ENCODE measurements at places on chromosomes 1 and 21.

GRCh38 chr1:232283864-232284263, 346.1 kb downstream of the SIPA1L2 start:
- no peak for DNase-seq

DNA sequence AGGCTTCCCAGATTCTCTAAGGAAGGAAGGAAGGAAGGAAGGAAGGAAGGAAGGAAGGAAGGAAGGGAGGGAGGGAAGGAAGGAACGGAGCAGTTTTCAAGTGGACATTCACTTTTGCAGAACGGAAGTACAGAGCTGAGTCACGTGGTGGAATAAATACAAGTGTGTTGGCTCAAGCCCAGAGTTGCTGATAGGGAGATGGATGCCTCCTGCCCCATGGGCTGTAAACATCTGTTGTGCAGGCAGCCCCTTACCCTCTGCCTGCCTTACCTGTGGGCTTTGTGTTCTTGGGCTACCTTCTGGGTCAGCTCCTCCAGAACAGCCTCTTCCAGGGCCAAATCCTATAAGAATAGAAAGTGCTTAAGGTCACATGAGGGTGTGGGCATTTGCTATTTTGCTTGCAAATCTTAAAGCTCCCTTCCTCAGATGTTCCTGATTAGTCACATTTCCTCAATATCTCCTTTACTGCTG, 121.7 kb downstream of the SMYD2 start:
- DNase-seq = no peak

DNA sequence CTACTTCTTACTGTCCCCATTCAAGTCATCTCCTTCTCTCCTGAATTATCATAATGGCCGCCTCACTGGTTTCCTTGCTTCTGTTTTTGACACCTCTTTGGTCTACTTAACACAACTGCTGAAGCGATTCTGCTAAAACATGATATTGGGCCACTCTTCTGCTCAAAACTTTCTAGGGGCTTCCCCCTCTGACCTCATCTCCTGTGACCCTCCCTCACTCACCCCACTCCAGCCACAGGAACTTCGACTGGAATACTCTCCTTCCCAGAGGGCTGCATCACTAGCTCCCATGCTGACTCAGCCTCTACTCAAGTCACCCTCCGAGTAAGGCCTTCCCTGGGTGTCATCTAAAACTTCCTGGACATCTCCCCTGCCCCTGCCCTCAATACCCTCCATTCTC, 35.7 kb downstream of the NRIP1 start:
- no peak for DNase-seq

DNA sequence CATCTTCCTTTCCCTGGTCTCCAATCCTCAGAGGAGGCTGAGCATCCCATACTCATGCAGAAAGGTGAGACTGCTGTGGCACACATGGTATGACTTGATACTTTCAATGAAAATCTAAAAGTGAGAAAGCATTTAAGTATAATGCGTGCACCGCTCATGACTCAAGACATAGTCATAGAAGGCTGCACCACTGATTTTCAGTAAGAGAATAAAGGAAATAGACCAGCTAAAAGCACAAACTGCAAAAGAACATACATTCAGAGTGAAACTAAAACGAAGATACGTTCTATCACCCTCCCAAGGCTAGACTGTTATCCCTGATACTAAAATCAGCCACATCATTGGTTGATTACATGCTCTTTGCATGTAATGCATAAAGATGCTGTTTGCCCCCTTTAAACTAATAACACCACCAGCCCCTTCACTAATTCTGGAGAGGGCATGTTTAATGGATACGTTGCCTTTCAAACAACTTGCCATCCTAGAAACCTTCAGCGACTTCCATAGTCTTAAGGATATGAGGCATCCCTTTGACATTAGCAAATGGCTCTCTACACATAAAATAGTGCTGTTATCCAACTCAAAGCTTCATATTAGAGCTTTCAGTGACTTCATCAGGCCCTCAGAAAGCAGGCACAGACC, 2.1 kb downstream of the PLD5 start:
- DNase-seq = no peak

DNA sequence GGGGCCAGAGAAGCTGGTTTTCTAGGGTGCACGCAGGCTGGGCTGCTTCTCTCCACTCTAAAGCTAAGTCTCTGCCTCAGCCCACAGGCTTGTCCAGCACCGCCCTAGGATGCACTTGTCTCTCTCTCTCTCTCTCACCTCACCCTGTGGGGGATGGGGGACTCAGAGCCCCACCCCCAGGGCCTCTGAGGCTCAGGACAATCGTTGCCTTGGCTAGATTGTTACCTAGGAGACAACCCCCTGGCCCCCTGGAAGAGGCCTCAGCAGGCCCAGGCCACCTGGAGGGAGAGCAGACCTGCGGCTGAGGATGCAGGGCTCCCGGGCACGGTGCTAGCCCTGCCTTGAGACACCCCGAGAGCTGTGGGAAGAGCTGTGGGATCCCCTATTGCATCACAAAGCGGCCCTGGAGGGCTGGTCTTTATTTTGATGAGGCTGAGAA, at the start of gene ACTRT2:
ACTRT2 (plus strand) TSS at position 235 of the 439 bp plus-strand sequence. CDS start 220 bp downstream, outside the sequence.
- no peak for DNase-seq

DNA sequence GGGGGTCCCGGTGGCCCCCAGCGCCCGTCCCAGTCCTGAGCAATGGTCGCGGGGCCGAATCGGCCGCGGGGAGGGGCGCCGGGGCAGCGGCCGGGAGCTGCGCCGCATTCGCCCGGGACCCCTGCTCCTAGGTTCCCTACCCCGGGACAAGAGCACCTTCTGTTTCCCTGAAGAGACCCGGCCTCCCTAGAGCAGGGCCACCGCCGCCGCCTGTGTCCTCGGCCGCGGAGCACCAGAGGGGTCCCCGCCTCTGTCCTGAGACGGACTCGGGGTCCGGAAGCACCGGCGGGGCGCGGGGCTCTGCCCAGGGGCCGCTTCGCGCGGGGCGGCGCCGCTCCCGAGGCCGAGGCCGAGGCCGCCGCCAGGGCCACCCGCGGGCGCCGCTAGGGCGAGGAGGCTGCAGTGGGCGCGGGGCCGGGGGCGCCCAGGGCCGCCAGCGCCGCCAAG, 157.9 kb downstream of the CASZ1 start:
- DNase-seq = no peak

GRCh38 chr1:65762081-65762862, 30.4 kb upstream of the PDE4B start:
- DNase-seq = no peak

- no peak for DNase-seq
These were observed 80.8 kb downstream of the PRDM2 start for GRCh38 chr1:13780780-13781179.

DNA sequence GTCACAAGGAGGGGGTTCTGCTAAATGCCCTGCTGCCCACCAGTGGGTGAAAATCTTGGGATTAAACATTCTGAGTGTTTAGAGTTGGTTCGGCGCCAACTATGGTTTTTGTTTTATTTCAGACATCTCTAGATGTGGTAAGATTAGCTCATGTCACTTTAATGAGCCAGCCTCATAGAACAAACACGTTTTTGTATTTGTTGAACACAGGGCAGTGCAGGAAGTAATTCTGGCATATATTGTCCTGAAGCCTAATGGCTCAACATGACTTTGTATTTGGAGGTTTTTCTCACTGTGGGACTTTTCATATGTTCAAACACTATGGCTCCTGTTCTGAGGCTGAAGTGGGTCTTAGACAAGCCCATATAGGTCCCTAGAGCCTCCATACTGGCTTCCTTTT, 107.8 kb downstream of the NGF start:
- DNase-seq = no peak

GRCh38 chr21:45982758-45983648, 1.4 kb downstream of the COL6A1 start:
- no peak for DNase-seq

GRCh38 chr1:6915999-6916565, 130.8 kb downstream of the CAMTA1 start:
- no peak for DNase-seq

DNA sequence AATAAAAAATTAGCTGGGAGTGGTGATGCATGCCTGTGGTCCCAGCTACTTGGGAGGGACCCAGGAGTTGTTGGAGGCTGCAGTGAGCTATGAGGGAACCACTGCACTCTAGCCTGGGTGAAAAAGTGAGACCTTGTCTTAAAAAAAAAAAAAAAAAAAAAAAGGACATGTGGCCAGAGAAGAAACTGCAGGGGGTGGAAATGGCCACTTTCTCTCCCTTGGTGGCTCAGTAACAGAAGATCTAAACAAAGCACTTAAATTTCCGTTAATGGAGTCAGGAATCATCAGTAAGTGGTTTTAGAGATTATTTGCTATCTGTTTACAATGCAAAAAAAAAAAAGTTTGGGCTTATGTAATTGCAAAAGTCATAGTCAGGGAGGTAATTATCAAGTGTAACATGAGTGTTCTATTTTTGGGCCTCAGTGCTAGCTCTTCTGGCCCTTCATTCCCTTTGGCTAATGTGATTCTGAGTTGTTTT, 19.3 kb upstream of the OPRD1 start:
- DNase-seq = no peak
